ENCODE measurements at places on chromosomes 1 and 21.

- no peak for DNase-seq
These were observed 4.9 kb downstream of the PBX1 start for GRCh38 chr1:164563721-164564360.

- no peak for DNase-seq
These were observed 53.3 kb upstream of the ZC3H11B start for GRCh38 chr1:219666242-219666641.

- no peak for DNase-seq
These were observed 350 bp upstream of the S100A6 start for GRCh38 chr1:153536012-153536670.

DNA sequence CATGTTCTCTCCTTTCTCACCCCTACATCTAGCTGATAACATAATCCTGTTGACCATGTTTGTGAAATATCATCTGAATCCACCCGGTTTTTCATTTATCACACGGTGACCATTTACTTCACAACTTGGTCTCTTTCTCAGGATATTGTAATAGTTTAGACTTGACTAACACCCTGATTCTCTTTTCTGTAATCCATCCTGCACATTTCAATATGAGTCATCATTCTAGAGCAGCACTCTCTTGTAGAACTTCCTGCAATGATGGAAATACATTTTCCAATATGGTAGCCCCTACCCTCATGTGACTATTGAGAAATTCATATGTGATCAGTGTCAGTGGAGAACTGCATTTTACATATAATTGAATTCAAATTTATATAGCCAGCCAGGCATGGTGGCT lies 2.3 kb upstream of the JAM2 start:
- no peak for DNase-seq

GRCh38 chr1:245894843-245895242 lies 612.2 kb downstream of the SMYD3 start:
- DNase-seq = no peak

GRCh38 chr1:162782671-162783070 lies 7.8 kb upstream of the HSD17B7 start:
- DNase-seq = no peak

DNA sequence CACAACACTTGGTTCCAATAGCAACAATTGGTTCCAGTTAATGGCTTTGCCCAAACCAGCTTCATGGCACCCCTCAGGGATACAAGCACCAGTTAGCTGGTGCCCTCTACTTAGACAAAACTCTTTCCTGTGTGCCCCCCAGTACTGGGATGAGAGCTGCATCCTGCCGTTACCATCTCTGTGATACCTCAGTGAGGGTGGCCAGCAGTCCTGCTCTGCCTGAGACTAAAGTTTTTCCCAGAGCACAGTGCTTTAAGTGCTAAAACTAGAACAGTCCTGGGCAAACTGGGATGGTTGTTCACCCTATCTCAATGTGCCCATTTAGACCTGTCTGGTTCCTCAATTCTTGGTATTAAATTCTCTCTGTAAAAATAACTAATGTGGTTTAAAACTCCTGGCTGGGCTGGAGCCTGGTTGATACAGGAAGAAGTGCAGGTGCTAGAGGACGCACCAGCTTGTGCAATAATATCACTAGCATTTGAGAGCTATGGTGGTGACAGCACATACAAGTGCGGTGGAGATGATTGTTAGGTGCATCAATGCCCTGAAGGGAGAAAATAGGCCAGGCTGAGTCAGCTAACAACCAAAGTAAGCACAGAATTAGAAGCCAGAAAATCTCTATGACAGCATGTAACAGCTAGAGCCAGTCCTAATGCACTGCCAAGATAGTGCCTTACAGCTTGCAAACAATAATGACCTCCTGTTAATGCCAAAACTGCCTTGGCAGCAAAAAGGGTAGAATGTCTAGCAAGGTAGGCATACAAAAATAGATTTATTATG lies 179.8 kb upstream of the GALNT2 start:
- no peak for DNase-seq

- DNase-seq = no peak
These were observed 123.0 kb downstream of the DYRK1A start for GRCh38 chr21:37489553-37489952.

GRCh38 chr1:87346130-87346814 lies 17.6 kb downstream of the LMO4 start:
- DNase-seq = no peak

GRCh38 chr1:11417162-11417561 lies 61.8 kb upstream of the DISP3 start:
- no peak for DNase-seq

DNA sequence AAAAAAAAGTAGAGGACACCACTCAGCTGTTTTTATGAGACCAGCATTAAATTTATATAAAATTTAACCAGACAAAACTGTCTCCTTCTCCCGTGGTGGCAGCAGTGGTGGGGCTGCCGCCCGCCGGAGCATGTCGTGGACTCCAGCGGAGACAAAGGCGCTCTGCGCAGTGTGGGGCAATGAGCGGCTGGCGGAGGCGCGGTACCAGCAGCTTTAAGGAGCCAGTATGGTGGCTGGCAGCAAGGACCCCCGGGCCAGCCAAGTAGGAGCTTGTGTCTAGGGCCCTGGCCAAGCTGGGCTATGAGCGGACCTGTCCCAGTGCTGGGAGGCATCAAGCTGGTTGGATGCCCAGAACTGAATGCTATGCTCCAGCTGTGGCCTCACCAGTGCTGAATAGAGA lies 2102.9 kb downstream of the NCAM2 start:
- no peak for DNase-seq

DNA sequence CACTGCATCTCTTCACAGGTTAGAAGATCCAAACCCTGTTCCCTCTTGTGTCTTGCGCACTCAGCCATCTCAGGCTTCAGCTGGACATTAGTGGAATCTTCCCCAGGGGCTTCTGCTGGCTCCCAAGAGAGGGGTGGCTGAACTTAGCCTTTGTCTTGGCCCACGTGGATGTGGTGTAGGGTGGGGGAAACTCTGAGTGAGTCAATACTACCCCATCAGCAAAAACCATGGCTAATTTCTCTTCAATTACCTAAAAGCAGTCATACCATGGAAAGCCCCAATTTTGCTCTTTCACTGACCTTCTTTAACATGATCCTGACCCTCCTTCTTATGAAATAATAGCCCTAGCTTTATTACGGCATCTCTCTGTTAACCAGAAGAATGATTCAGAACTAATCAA lies 72.5 kb upstream of the RAB3GAP2 start:
- DNase-seq = no peak

GRCh38 chr1:22142315-22143064 lies 407 bp downstream of the WNT4 start:
- no peak for DNase-seq

GRCh38 chr1:91685994-91686393 lies 185.3 kb downstream of the CDC7 start:
- DNase-seq = no peak

- DNase-seq = no peak
These were observed 1.4 kb downstream of the PBXIP1 start for GRCh38 chr1:154954541-154954940.

- DNase-seq = no peak
These were observed 143.0 kb upstream of the GRIK3 start for GRCh38 chr1:37177230-37177864.

GRCh38 chr1:247090455-247090854 lies 11.8 kb upstream of the ZNF670 start:
- no peak for DNase-seq

DNA sequence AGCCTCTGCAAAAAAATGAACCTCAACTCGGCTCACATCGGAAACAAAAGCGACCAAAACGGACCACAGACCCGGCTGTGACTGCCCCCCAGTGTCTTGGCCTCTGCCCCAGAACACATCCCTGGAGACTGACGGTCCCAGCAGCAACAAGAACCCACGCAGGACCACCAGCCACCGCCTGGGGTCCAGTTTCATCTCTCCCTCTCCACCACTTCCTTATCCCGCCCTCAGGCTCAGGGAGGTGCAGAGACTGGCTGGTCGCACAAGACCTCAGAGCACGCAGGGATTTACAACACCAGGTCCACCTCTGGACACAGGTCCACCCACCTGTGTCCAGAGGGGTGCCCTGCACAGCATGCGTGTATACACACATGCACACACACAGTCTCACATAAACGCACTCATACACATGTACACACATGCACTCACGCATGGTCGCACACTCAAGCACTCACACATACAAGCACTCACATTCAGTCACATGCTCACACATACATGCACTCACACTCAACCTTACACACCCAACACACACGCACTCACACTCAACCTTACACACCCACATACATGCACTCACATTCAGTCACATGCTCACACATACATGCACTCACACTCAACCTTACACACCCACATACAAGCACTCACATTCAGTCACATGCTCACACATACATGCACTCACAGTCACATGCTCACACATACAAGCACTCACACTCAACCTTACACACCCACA lies 18.6 kb upstream of the TMEM52 start:
- DNase-seq = no peak

All from neuronal stem cell (in vitro differentiated cells).